ENCODE measurements at places on chromosomes 5 and 9.

- DNase-seq, result no peak
Observed at GRCh38 chr9:136310273-136311030, 6.6 kb upstream of the CCDC187 start.

DNA sequence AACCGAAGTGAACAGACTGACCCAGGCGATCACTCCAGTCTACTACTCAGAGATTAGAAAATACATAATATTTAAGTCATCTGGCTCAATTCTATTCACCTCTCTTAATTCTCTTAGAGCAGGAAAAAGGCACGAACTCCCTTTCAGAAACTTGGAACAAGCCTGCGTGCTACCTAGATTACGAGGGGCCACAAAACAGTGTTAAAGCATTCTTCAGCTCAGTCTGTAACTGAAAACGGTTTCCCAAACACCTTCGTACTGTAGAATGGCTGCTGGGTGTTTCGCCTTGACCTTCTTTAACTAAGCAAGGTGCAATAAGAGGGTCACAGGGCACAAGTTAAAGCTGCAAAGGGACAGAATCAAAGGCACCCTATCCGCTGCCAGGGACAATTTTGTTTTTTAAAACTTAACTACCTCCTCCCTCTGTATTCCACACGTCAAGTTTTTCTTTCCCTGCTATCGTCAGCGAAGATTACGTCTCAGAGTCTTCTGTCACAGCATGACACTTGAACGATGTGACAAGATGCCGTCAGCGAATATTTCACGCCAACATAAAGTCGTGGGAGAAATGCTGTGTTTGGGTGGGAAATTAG is 687 bp downstream of the LYSMD3 start:
- DNase-seq, result peak; percentile 6

GRCh38 chr9:34271265-34272006 is 57.6 kb downstream of the KIF24 start:
- no peak for DNase-seq

DNA sequence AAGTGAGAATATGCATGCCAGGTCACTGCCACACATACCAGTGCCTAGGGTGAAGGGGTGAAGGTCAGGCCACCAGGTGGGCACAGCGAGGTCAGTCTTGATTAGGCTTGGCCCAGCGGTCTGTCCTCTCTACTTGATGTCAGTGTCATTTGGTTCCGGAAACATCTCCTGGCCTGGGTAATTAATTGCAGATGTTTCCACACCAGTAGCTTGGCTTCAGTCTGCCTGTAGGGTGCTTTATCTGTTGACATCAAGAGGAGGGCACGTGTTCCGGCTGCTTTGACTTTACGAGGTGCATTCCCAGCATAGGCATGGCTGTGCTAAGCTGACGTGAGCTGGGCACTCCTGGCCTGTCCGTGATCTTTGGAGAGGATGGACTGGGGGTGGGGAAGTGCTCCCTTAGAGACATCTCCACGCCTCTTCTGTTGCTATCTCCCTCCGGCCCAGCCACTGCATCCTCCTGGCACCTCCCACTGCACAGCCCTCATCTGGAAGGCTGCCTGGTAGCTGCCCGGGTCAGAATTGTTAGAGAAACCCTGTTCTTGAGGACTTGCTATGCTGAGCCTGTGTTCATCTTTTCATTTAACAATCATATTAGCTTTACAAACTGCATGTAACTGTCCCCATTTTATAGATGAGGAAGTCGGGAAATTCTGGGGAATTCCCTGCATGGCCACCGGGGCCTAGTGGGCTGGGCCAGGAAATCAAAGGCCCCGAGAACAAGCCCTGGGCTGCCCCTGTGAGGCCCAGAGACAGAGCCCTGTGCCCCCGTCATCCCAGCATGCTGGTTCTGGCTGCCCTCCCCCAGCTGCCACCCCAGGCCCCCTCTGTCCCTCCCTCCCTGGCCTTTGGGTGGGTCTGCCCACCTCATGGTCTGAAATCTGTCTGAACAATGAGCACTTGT is 29.1 kb downstream of the JADE2 start:
- peak; percentile 27 for DNase-seq

DNA sequence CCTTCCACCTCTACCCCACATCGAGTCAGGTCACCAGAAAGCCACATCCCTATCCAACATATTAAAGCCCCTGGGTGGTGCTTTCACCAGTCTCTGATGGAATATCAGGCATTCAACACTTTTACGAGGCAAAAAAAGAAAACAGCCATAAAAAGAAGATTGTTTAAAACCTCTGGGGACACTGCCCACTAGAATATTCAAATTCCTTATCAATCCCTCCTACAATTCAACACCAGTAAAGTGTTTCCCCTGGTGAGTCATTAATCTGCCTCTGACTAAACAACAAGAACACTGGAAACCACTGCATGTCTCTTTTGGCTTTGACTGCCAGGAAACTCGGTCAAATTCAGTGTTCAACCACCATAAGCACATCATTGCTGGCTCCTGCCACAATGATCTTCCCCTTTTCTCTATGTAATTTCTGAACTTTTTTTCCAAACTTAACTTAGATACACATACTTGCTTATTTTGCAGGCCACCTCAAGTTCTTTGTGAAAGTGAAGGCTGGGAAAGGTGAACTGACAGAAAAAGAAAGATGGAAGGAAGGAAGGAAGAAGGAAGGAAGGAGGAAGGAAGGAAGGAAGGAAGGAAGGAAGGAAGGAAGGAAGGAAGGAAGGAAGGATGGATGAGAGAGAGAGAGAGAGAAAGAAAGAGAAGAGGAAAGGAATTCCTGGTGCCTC is 105.3 kb downstream of the PAX5 start:
- no peak for DNase-seq

DNA sequence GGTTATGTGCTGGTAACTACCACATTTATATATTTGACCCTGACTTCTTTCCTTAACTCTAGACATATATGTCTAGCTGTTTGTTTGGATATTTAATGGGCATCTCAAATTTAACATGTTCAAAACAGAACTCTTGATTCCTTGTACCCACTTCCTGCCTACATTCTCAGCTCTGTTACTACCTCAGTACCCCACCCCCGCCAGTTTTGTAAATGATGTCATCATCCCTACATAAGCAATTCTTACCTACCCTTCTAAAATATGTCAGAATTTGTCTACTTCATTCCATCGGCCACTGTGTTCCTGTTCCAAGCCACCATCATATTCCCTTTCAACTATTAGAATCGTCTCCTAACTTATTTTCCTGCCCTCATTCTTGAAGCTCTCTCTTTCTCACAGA is 4.8 kb downstream of the RAD50 start:
- DNase-seq, result no peak

GRCh38 chr5:33408816-33409215 is 31.9 kb upstream of the TARS1 start:
- no peak for DNase-seq

- no peak for DNase-seq
Observed at GRCh38 chr9:36813154-36813553, 220.9 kb downstream of the PAX5 start.

GRCh38 chr5:143159031-143159430 is 244.5 kb downstream of the NR3C1 start:
- DNase-seq, result no peak

- no peak for DNase-seq
Observed at GRCh38 chr5:137263371-137264005, 235.6 kb downstream of the SPOCK1 start.

GRCh38 chr5:82387001-82387818 is 109.1 kb upstream of the RPS23 start:
- DNase-seq, result no peak

- DNase-seq, result no peak
Observed at GRCh38 chr5:134029156-134029555, 24.4 kb upstream of the VDAC1 start.

DNA sequence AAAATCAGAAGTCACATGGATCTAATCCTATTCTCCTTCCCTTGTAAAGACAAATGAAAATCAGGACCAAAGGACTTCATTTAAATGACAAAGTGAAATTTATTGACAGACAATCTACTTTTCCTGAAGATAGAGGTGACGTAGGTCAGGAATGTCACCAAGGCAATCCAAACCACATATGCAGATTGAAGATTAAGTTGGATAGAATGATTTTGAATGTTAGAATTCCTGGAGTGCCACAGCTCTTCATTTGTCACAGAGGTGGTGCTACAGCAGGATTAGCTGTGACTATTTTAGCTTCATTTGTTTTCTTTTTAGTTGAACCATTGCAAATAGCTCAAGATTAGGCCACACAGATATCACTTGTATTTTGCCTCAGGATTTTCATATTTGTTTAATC is 736.0 kb upstream of the ARRDC3 start:
- DNase-seq, result no peak

DNA sequence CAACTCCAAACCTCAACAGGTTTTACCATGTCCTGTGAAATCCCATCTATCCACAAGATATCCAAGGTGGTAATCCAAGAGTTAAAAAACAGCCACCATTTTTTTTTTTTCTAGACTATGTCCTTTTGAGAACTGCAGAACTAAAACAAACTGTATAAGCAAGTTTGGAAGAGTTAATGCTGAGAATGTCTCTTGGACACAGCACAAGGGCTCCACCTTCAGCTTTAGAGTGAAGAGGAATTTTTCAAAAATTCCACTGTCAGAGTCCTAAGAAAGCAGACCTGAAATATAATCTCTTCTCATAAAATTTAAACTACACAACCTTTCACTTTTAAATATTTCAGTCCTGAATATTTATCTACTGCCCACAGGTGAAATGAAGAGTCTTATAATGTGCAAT is 167.8 kb upstream of the CCNG1 start:
- DNase-seq, result no peak

DNA sequence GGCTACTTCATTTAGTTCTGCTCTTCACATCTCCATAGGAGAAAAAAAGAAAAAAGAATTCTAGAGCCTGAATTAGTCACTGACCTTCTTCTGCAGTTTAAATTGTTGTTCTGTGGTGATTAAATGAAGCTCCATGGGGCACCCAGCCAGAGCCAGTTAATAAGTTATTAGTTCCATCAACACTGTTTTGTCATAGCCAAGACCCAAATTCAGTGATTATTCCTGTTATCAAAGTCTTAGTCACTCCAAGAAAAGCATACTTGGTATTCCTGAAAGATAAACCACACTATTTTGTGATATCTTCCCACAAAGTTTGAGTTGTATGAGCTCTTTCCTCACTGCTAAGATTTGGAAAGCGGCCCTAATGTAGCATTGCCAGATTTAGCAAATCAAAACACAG is 134.8 kb upstream of the RGMB start:
- no peak for DNase-seq

DNA sequence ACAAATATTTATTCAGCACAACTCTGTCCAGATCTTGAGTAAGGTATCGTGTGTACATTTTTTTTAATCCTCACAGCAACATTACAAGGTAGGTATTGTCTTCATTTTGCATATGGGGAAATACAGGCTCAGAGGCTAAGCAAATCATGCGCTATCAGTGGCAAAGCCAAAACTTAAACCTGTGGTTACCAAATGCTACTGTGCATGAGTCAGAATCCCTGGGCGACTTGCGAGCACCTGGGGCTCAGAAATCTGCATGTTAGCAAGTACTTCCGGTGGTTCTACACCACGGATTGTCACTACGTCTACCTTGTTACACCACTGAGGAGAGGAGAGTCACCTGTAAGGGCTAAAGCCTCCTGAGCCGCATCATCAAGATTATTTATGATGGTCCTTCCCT is 21.3 kb downstream of the C5orf58 start:
- DNase-seq, result peak; percentile 81

- DNase-seq, result no peak
Observed at GRCh38 chr9:123354806-123355508, 1.0 kb upstream of the CRB2 start.

DNA sequence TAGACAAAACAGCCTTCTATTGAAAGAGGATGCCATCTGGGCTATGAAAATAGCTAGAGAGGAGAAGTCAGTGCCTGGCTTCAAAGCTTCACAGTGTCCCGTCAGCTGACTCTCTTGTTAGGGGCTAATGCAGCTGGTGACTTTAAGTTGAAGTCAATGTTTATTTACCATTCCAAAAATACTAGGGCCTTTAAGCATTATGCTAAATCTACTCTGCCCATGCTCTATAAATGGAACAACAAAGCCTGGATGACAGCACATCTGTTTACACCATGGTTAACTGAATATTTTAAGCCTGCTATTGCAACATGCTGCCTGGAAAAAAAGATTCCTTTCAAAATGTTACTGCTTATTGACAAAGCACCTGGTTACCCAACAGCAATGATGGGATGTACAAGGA is 309.1 kb downstream of the NTRK2 start:
- no peak for DNase-seq

- DNase-seq, result no peak
Observed at GRCh38 chr9:95854386-95855020, 21.0 kb upstream of the ERCC6L2 start.

GRCh38 chr9:107975426-107976010 is 485.9 kb upstream of the KLF4 start:
- DNase-seq, result no peak

GRCh38 chr5:31574772-31575171 is 42.7 kb downstream of the C5orf22 start:
- DNase-seq, result no peak

DNA sequence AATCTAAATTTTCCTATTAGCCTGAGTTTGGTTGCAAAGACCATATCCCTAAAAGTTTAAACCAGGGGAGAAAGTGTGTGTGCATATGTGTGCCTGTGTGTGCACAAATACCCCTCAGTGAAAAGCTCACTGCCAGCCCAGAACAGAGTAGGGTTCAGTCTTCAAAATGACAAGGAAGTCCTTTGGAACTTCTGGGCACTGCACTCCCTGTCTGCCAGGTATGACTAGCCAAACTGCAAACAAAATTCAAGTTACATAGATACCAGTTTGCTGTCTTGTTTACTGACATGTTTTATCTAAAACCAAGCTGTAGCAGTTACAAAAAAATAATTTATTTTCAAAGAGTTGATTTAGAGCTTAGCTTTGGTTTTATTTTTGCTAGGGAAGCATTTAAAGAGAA is 100.1 kb downstream of the ARHGEF28 start:
- no peak for DNase-seq

DNA sequence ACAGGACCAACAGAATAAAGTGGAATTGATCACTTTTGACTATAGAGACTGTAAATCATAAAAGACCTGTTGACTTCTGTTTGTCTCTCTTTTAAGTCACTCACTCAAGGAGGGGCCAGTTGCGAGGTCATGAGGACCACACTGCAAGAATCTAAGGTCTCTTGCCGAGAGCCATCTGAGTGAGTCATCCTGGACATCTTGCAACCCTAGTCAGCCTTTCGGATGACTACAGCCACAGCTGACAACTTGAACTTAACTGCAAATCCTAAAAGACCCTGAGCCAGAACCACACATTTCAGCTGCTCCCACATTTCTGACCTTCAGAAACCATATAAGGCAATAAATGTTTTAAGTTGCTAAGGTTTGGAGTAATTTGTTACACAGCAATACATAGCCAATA is 129.7 kb upstream of the RAD23B start:
- no peak for DNase-seq

DNA sequence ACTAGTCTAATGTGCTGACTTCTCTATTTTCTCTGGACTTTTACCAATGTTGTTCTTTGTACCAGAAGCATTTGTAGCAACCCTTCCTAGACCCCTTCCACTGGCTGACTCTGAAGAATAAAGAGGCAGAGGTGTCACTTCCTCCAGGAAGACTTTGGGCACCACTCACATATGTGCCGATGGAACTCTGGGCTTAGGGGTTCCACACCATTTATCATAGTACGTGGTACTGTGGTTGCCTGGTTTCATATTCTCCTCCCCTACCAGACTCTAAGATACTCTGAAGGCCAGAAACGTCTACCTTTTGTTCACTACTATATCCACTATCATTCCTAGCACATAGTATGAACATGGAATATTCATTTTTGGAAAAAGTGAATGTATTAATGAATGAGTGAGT is 88.0 kb downstream of the BNC2 start:
- no peak for DNase-seq
